T-helper 9 cell (primary cell): ENCODE measurements at places on chromosomes 12 and 14.

DNA sequence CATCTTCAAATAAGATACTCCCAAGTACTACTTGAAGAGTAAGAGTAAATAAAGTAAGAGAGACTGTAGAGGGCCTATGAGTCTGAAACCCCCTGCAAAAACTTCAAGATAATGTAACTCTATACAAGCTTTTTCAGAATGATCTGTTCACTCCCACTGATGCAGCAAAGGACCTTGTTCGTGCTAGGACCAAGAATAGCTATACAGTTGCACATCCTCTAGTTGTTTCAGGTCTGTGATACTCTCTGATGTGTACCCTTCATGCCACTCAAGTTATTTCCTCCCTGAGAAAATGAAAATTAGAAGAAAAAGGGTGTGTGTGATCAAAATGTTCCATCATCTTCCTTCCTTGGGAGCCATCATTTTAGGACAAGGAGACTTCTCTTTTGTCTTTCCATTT, 204.4 kb downstream of the ALX1 start:
- DNase-seq = no peak

DNA sequence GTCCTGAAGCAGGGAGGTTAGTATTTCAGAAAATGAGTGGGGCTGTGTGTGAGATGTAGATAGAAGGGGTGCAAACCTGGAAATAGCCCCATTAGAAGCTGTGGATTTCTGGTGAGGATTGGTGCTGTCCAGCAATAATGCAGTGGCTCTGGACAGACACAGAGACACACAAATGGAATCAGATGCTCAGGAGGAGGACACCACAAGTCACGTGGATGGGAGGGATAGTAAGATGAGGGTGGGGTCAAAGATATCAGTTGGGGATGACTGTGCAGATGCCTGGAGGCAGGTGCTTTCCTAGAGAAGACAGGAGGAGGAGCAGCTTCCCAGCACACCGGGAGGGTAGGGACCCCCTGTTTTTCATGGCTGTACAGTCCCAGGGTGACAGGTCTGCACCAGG, 136.5 kb downstream of the PLXNC1 start:
- no peak for DNase-seq

DNA sequence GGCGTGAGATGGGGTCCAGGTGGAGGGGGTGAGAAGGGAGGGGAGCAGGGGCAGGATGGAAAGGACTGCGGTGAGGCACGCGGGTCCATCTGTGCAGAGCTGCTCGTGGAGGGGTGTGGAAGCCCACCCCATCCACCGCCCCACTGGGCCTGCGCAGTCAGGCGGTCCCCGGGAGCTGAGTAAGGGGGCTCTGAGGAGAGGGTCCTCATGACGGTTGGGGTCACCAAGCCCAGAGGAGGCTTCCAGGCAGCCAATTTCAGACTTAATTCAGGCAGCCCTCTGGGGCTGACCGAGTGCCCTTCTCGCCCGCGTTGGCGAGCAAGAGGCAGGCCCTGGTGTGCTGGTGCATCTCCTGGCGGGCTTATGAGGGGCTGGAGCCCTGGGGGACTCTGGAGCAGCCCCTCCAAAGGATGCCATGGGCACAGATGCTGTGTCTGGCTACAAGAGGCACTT, 115.5 kb downstream of the KIF26A start:
- no peak for DNase-seq

- DNase-seq = no peak
Measured at GRCh38 chr12:100956311-100956852, 161.8 kb downstream of the ANO4 start.

DNA sequence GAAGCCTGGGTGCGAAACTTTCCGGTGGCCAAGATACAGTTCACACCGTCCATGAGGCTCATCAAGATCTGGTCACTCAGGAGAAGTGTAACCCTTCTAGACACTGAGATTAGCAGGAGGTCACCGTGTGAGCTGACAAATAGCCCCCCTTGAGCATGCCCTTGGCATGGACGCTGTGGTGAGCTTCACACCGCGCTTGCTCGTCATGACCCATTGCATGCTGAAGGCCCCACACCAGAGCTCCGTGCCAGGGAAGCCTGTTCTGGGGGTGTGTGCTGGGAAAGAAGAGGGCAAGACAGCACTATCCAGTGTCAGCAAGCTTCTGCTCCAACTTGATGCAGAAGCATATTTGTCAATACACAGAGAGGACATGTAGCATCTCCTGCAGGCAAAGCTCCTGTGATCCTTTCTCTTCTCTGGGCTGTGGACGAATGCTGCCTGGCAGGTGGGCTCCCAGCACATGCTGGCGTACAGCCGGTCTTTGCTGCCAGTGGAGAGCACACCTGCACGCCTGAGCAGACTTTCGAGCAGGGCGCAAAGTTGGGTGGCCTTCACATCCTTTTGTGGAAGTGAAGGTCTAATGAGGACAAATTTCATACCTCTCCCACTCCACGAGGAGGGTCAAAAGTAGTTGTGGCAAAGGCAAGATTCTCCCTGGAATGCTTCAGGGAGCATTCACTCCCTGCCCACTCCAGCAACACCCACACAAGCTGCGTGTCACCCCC, 126.9 kb upstream of the FKBP4 start:
- no peak for DNase-seq

DNA sequence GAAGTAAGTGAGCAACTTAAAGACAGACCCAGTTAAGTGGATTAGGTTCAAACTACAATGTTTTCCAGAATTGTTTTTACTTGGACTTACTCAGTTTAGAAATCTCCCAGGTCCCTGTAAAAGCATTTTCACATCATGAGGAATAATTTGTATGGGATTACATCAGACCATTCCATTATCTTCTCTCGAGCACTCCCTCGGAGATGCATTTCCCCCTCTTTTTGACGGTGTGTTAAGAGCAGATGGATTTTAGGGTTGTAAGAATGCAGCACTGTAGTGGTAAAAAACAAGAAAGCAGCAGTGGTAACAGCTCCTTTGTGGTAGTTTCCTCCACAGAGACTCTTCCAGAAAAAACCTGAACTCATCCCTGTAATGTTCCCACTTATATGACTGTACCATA, 488.4 kb downstream of the BCAT1 start:
- no peak for DNase-seq

GRCh38 chr12:14946861-14947260, 8.5 kb upstream of the ERP27 start:
- no peak for DNase-seq

- no peak for DNase-seq
Measured at GRCh38 chr14:68317239-68317638, 475.6 kb downstream of the ZFP36L1 start.

DNA sequence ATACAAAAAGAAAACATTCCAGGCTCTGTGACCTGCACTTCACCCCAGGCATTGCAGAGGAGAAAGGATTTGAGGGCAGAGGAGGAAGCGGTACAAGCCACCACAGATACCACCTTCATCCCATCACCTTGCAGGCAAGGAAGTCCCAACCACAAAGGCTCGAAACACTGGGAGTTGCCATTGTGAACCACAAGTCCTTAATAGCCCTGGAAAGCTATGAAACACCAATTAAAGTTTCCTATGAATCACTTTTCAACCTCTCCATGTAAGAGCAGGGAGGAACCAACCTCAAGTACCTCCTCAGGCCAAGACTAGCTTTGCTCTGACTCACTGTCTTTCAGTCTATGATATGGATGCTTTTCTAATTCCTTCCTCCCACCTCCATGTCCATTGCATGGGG, 27.0 kb downstream of the MAP3K9 start:
- DNase-seq = no peak

- DNase-seq = no peak
Measured at GRCh38 chr12:86367137-86367536, 110.9 kb upstream of the MGAT4C start.
